Putamen (tissue), 1 donor: ENCODE measurements at places on chromosomes 3 and 15.

DNA sequence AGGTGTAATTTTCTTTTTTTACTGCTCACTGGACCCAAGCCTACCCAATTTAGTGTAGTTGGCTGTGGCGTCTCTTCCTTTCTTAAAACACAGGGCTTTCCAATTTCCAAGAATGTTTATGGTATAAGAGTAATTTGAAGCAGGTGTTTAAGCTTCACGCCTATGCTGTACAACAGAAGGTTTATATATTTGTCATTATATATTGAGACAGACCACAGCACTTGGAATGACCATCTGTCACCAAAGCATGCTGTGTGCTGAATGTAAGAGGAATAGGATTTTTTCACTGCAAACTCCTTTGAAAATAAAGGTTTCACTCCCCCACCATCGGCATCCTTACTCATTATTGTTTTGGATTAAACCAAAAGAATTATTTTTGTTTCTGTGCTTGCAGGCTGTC, 325.7 kb downstream of the OTOL1 start:
- no peak for DNase-seq

DNA sequence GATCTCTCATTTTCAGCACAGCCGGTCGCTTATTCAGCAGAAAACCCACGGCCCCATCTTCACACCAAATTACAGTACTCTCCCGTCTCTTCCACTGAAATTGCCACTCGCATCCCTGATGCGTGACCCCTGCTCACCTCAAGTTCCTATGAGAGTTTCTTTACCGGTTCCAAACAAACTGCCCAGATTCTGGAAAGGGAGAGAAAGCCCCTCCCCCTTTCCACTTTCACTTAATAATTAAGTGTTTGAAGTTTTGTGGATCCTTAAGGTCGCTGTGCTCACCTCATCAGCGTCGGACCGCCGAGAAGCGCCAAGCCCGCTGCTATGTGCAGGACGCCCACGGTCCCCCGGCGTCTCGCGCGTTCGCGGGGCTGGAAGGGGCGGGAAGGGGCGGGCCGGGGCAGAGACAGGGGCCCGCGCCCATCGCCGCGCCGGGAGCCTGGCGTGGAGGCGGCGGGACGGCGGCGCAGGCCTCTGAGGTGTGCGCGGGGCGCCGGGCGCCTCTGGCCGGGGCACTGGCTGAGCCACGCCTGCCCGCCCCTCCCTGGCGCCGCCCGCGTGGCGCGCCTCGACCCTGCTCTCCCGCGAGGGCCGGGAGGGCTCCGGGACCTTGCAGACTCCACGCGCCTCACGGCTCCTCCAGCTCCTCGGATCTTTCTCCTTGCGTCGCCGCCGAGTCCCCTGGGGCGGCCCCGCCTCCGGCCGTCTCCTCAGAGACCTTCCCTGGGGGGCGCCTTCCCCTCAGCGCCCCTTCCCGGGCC, at the start of gene GPR156:
Gene GPR156, minus strand, starts transcription at position 476 of the 761 bp plus-strand sequence. CDS start 41,124 bp downstream, outside the sequence.
- DNase-seq, result no peak

DNA sequence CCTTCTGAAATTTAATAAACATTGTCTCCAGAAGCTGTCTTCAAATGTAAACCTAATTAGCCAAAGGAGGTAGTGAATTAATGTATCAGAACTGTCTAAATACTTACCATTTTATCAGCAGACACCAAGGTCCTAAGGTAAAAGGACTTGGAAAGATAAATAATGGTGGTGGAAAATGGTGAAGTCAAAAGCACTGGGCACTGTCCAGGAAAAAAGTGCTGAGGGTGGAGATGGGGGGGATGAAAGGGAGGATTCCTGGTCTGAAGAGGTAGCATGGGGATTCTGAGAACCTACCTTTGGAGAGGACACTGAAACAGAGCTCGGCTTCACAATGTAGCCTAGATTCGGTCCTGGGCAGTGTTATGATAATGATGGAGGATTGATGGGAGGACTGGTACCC, 149.0 kb upstream of the DPH6 start:
- DNase-seq, result no peak

DNA sequence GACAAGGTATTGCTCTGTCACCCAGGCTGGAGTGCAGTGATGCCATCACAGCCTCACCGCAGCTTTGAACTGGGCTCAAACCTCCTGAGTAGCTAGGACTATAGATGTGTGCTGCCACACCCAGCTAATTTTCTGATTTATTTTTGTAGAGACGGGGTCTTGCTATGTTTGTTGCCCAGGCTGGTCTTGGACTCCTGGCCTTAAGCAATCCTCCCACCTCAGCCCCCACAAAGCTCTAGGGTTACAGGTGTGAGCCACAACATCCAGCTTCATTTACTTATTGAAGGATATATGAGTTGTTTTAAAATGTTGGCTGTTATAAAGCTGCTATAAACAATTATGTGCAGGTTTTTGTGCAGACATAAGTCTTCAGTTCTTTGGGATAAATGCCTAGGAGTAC, 62.2 kb downstream of the SEC22A start:
- no peak for DNase-seq

GRCh38 chr3:159165961-159166360, 364.1 kb downstream of the MFSD1 start:
- DNase-seq, result no peak

DNA sequence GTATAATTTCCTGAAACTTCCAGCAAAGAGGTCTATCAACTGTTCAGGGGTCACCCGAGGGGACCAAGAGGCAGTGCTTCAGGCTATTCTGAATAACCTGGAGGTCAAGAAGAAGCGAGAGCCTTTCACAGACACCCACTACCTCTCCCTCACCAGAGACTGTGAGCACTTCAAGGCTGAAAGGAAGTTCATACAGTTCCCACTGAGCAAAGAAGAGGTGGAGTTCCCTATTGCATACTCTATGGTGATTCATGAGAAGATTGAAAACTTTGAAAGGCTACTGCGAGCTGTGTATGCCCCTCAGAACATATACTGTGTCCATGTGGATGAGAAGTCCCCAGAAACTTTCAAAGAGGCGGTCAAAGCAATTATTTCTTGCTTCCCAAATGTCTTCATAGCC, 6.8 kb downstream of the GCNT3 start:
- no peak for DNase-seq

DNA sequence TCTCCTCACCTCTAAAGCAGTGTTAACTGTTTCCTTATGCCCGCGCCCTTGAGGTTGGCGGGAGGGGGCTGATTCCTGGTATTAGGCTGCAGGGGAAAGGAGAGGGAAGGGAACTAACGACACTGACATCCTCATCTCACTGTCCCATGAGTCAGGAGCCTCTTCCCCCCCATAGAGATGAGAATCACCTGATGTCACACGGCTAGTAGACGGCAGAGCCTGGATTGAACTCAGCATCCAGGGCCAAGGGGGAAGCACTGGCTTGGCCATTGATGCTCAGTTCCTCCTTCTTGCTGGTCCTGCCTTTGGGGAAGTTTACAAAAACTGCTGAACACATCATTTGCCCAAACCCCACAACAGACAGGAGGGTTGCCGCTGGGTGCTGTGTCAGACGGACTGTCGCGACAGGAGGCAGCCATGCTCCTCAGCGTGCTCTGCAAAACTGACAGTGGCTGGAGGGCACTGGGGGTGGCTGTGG, 38.5 kb downstream of the IDH2 start:
- DNase-seq, result peak; percentile 49

- peak; percentile 3 for DNase-seq
These were observed 122.6 kb downstream of the ANO10 start for GRCh38 chr3:43499256-43499655.

DNA sequence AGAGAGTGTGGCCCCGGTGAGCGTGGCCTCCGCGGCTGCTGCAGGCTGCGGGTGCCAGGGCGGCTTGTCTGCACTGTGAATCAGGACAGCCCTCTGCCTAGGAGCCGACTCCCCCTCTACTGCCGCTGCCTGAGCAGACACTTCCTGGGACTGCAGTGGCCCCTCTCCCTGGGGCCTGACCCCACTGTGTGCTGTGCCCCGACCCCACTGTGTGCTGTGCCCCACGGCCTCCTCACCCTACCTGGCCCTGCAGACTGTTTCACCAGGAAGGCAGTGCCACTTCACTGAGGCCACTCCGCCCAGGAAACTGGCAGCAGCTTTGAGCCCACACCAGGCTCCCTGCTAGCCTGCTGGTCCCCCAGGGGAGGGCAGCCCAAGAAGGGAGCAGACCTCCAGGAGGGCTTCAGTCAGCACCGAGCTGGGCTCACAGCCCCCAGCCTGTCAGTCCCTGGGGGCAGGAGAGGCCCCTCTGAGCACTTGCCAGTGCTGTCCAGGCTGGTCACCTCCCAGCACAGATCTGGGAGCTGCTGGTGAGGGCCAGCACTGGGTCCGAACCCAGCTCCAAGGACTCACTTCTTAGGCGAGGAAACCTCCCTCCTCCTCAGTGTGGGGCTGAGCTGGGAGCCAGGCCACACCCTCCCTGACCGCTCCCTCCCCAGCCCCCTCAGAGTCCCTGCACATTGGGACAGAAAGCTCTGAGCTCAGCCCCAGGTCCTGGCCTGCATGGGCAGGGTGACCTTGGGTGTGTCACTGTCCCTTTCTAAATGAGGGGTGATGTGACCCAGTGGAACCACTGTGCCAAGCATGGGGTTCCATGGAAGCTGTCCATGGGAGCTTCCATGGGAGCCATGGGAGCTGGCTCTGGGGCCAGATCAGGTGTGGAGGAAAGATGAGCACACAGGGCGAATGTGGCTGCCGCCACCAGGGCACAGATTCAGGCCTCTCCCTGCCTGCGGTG, 56.8 kb downstream of the DNAJB8 start:
- no peak for DNase-seq

- DNase-seq, result no peak
These were observed 37.6 kb downstream of the TRA2B start for GRCh38 chr3:185900228-185900627.

DNA sequence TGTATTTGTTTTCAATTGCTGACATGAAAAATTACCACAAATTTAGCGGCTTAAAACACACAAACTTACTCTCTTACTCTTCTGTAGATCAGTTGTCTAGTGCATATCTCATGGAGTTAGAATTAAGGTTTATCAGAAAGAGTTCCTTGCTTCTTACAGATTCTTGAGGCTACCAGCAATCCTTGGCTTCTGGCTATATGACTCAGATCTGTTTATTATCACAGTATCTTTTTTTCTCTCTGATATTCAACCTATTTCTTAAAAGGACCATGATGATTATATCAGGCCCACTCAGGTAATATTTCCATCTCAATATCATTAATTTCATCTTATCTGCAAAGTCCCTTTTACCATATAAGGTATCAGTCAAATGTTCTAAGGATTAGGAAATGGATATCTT, 263.5 kb upstream of the BCHE start:
- no peak for DNase-seq

- DNase-seq, result no peak
These were observed 32.0 kb downstream of the FOXL2 start for GRCh38 chr3:138914870-138915502.

- DNase-seq, result no peak
These were observed 803.3 kb downstream of the DIPK2A start for GRCh38 chr3:144774897-144775296.

- DNase-seq, result no peak
These were observed 35.0 kb downstream of the PLOD2 start for GRCh38 chr3:146125951-146126350.

DNA sequence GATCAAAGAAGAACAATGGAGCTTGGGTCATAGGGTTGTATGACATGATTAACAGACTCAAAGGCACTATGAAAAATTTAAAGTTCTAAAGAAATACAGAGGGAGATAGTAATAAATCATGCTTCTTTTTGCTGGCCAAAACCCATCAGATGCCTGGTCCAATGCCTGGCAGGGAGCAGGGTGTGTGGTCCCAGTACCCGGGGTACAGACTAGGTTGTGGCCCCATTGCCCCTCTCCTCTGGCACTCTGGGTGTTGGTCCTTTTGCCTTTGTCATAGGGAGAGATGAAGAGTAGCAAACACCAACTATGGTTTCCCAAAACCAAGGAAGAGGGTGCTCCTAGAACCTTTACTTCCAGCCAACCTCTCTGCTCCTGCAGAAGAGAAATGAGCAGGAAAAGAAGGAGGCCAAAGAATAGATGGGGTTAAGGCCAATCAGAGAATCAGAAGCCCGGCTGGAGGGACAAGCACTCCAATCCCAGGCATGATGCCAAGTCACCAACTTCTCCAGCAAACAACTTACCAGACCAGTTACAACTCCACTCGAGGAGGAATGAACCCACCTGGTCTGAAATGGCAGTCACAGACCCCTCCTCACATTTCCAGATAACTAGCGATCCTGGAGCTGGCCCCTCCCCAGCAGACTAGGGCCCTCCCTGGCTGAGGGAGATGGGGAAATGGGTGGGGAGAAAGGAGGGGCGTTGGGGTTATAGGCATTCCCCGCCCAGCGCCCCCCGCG, 1.8 kb downstream of the IGDCC3 start:
- no peak for DNase-seq

GRCh38 chr3:184505076-184505878, 56.3 kb upstream of the EPHB3 start:
- no peak for DNase-seq

GRCh38 chr3:150411546-150411945, 3.4 kb downstream of the TSC22D2 start:
- no peak for DNase-seq

DNA sequence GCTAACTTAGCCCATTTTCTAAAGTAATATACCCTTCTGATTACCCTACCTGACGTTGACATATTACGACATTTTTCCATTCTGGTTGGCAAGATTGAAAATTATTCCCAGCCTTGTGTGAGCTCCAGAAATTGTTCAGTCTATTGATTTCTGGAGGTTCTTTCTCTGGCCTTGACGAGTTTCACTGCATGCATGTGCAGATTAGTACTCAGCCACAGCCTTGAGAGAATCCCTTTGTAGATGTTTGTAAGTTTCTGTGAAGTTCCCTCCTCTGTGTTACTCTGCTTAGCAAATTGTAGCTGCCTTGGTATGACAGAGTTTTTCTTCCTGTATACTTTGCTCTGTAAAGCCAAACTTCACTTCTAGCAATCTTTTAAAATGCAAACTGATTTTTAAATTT, 27.5 kb downstream of the TRIM69 start:
- DNase-seq, result no peak

DNA sequence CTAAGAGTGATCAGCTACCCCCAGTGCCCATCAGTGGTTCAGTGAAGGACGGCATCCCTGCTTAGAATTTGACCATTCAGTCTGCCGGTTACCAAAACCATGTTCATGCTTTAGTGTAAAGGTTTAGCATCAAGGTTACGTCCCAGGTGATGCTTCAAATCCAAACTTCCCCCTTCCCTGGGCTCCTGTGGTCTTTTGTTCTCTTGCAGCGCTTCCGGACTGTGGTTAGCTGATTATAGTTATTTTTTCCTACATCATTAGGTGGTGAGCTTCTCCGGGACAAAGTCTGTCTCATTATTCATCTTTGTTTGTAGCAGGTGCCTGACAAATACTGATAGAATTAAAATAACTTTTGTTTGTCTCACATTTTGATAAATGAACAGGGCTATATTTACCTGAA, 28.3 kb upstream of the MYZAP start:
- DNase-seq, result no peak

GRCh38 chr3:128330214-128330842, 136.4 kb downstream of the DNAJB8 start:
- DNase-seq, result no peak

GRCh38 chr3:121515313-121515712, 30.5 kb downstream of the POLQ start:
- no peak for DNase-seq
